ENCODE measurements at places on chromosomes 5 and 9. TPM values are rescaled to one million over a fixed set of nuclear protein-coding genes. Genes with fewer than 3 reads are reported as not detected.
A peak's percentile ranks its signal among the peaks of the same experiment; 100 is the strongest.

The SPINK13 gene
- 0.14 TPM for total RNA-seq

- DNase-seq = no peak
Observed at GRCh38 chr9:131739959-131740648, at the start of gene RAPGEF1. TSS of gene RAPGEF1 (minus strand) at chr9:131740076. CDS start at chr9:131739830, 246 bp downstream.

DNA sequence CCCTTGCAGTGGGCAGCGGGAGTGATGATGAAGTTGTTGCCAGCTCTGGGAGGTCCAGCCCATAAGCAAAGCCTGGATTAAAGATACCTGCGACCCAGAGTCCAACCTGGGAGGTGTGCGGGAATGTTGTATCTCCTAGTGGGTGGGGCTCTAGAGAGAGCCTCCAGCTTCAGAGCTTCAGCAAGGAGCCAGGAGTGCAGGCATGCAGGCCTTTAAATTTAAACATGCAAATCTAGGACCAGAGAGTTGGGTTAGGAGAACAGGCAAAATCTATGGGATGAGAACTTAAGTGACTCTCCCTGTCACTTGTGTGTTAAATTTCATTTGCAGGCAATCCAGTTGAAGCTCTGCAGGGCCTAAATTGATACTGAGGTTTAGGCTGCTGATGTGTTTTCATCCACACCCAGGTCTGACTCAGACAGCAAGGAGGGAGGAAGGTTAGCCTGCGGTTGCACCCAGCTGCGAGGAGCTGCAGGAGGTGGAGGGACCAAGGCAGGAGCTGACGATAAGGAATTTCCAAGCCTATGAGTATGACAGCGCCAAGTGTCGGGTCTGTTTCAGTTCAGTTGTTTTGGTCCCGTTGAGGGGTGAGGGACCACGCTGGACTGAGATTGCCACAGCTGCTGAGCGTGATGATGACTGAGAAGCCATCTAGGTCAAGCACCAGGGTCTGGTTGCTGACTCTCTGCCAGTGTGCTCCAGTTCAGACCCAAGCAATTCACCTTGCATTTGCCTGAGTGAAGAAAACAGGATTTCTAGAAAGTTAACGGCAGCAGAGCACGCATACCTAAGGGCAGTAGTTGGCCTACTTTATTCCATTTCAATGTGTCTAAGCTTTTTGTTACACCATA, 243.0 kb downstream of the ICE1 start:
- peak; percentile 93 for DNase-seq

DNA sequence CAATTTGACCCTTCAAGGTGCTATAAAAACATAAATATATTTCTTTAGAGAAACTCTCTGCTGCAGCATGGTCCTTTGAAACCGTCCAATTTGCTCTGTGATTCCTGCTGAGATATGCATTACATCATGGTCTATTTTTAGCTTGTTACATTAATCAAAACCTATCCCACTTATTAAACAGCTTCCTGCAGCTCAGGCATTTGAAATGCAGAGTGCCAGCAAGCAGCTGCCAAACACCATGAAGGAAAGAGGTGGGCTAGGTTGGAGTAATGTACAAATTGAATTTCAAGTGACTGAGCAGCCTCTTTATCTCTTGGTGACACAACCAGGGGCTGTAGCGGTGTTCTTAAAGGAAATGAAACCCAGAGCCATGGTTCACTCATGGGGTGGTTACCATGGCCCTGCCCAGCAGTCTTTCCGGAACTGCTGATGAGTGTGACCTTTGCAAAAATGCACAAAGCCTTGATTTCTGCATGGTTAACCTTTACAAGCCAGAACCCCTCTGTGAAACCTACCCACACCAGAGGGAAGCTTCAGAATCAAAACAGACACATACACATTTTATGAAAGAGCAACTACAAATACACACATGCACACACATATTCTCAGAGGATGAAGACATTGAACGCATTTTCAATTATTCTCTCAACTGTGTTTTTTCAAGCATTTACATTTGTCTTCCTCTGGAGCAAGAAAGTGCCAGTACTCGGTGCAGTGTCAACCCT, 155.8 kb upstream of the ZNF608 start:
- peak; percentile 78 for DNase-seq

GRCh38 chr5:66747607-66748006, 151.4 kb downstream of the MAST4 start:
- no peak for DNase-seq

- DNase-seq = no peak
Observed at GRCh38 chr5:170495825-170496661, 7.8 kb upstream of the KCNIP1 start.

The G3BP1 gene
- total RNA-seq = 55.1 TPM

- DNase-seq = no peak
Observed at GRCh38 chr9:131258186-131258585, 18.1 kb downstream of the FAM78A start.

Measured in Caki2 (cell line).